COLO829 (cell line): ENCODE measurements at places on chromosomes 1 and 21.

- no peak for DNase-seq
These were observed 55.7 kb downstream of the WNT9A start for GRCh38 chr1:227891955-227892488.

DNA sequence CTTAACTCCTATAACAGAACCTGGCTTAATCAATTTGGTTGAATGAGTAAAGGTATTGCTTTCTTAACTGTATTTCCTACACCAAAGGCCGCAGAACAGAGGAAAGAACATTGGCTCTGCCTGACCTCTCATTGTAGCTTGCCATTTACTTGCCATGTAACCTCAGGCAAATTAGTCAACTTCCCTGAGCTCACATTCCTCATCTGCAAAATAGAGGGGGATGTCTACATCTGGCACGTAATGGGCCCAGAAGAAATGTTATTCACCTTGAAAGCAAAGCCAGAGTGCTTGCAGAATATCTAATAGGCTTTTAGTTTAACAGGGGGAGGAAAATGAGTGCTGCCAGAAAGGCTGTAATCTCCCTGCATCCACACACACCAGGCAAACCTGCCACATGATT, 44.3 kb downstream of the LAMC2 start:
- DNase-seq, result no peak

GRCh38 chr1:117036018-117036461, 24.1 kb upstream of the TTF2 start:
- DNase-seq, result no peak

DNA sequence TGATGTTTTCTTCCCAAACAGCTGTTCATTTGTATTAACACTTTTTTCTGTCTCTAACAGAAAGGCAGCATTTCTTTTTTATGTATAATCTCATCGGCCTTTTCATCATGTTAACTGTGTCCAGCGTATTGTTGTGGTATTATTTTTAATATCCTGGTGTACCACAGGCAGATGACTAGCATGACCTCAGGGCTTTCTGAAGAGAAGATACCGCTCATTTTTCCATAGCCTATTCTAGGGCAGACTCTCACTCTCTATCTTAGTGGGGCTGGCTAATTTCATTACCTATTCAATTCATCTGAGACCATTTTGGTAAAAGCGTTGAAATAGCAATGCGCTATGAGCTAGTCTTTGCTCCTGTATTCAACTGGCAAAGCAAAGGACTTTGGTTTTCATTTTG, 209.9 kb downstream of the SDCCAG8 start:
- DNase-seq, result no peak

DNA sequence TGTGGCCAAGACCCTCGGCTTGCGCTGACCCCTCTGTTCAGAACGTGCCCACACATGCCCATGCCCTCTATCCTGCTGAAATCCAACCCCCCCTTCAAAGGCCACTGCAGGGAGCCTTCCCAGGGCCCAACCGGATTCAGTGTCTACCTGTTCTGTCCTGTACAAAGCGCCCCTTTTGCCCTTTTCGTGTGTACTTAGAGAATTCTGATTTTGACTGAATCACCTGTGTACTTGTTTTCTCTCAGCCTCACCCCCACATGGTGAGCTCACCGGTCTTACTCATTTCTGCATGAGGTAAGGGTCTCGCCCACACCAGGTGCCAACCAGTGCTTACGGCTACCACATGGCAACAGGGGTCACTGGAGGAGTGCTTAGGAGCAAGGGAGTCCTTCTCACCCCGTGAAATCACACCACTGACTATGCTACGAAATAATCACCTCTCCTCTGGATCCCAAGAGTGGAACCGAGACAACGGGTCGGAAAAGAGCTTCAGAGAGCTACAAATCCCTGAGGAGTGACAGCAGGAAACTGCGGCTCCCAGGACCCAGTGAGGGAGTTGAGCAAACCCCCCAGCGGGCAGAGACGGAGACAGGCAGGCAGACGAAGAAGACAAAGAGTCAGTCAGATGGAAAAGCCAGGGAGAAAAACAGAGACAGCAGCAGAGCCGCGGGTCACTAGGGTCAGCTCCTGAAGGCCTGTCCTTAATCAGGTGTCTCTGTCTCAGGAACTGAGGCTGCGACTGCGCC, 2.1 kb upstream of the S100A2 start:
- peak; percentile 89 for DNase-seq

- no peak for DNase-seq
These were observed 209.7 kb downstream of the SETD4 start for GRCh38 chr21:35850542-35851103.

GRCh38 chr1:5947071-5947821, 45.0 kb downstream of the NPHP4 start:
- no peak for DNase-seq

DNA sequence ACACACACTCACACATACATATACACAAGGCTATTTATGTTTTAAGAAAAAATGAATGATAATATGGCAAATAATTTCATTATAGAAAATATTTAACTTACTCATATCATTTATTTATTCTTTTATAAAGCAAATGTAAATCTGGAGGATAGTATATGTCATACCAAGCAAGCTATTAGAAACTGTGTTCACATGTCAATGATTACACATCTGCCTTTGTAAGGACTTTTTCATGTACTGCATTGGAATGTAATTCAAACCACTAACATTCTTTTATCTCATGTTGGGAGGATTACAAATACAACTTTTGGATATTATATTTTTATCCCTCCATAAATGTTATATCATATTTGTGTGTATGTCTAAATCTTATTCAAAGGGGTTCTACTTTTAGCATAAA, 1887.4 kb downstream of the NCAM2 start:
- DNase-seq, result no peak

GRCh38 chr1:199132006-199132405, 493.2 kb downstream of the PTPRC start:
- DNase-seq, result no peak

DNA sequence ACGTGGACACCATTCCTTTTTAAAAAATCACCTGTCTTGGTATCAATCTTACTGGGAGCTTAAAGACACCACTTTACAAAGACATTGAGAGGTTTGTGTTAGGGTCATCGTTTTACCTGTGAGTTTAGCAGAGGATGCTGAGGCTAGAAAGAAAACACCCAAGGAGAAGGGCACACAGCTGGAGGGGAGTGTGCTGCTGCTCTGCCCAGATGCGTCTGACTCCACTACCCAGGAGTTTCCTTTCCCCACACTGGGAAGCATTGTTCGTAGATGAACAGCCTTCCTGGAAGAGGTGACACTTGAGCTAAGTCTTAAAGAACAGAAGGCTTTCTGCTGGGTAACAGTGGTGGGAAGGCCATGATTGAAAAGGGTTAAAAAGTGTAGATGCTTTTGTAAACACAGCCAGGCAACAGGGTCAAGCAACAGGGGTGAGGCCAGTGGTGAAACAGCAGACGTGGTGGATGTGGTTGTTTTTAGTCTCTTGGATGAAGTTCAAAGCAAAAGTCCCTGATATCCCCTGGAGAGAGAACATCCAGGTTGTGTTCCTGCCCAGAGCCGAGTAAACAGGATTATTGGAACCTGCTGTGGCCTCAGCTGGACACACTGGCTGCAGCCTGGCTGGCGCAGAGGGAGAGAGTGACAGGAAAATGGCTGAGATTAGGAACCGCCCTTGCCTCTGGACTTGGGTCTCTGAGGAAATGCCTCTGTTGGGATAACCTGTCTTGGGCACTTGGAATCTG, 198.6 kb upstream of the JUN start:
- DNase-seq, result no peak

- peak; percentile 62 for DNase-seq
These were observed 21.2 kb upstream of the CENPF start for GRCh38 chr1:214581785-214582184.

DNA sequence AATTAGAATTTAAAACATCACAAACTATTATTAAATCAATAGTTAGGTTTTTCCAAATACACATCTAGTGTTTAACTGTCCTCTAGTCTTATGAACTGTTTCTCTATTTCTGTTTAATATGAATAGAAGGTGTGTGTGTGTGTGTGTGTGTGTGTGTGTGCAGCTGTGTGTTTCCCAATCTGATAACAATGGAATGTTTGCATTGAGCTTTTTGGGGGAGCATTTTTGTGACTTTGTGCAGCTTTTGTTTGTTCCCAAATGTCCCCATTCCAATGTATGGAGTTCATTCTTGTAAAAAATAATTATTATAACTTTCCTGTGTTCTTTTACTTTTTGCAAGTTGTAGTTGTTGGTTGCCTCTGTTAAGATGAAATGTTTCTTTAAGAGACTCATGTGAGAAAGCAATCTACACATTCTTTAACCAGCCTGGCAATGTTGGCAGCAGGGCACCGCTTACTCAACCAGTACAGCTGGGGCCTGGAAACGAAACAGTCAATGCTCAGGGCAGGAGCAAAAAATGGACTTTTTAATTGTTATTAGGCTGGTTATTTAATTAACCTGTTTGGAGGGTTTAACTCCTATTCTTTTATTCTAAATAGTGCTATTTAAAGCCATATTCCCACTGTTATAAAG, 354.3 kb downstream of the SRGAP2C start:
- no peak for DNase-seq

DNA sequence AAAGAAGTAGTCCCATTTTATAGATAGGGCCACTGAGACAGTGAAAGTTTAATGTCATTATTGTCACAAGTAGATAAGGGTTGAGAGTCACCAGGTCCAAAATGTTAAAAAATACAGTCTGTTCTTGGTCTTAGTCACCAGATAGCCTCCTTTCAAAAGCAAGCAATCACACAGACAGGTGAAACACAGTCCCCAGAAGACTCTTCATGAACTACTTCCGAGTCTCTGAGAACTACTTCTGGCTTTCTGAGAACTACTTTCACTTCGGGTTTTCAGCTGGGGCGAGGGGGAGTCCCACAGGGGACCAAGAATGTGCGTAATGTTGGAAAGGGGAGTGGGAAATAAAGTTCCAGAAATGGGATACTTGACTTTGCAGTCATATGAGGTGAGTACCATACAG, 143.2 kb downstream of the HHIPL2 start:
- no peak for DNase-seq

- DNase-seq, result peak; percentile 86
These were observed 746 bp upstream of the LAMC1 start for GRCh38 chr1:183022202-183023145.

DNA sequence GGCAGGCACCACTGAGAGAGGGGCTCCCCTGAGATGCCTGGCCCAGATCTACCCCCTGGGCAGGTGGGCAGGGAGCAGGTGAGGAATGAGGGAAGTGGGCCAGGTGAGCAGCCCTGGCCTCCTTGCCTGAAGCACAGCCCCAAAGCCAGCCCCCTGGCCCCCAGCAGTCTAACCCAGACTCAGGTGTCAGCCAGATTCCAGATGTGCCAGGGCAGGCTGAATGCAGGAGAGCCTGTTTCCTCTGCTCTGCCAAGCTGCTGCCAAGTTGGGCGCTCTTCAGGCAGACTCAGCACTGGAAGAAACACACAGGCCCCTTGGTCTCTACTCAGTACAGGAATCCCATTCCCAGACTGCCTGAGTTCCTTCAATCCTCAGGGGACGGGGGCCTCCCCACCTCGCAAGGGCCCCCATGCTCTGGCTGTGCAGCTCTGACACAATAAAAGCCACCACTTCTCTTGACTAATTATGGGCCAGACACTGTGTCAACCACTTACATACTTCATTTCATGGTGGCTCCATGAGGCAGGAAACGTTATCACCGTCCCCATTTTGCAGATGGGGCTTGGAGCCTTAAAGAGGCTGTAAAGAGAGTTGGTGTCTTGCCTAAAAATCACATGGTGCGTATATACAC, 20.4 kb downstream of the ARHGEF19 start:
- no peak for DNase-seq

DNA sequence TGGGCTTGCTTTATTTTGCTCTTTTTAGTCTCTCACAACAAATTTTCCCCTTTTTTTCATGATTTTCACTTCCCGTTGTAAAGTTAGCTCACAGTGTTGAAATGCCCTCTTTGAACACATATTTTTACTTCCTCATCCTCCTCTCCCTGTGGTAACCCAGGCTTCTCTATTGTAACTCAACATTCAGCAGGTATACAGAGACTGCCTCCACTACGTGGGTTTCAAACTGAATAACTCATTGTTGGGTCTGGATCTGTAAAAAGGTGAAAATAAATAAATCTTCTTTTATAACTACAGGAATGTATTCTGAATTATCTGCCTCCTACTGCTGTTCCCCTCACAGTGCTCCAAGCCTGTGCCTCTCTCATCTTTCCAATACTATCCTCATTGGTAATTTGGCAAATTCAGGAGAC, 166.4 kb downstream of the RUNX1 start:
- DNase-seq, result no peak

DNA sequence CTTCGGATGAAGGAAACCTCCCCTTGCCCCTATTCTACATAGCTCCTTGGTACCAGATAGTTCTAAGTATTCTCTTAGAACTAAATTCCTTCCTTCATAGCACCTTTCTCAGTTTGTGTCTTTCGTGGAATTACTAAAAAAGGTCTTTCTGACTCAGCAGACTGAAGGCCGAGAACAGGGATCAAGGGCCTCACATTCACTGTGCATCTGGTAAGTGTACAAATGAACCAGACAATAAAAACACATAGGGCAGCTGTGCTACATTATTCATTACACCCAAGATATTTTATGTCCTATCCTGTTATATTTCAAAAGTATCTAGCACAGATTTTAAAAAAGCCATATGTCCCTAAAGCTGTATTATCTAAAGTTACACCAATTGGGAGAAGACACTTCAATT, 62.9 kb upstream of the HP1BP3 start:
- DNase-seq, result no peak

DNA sequence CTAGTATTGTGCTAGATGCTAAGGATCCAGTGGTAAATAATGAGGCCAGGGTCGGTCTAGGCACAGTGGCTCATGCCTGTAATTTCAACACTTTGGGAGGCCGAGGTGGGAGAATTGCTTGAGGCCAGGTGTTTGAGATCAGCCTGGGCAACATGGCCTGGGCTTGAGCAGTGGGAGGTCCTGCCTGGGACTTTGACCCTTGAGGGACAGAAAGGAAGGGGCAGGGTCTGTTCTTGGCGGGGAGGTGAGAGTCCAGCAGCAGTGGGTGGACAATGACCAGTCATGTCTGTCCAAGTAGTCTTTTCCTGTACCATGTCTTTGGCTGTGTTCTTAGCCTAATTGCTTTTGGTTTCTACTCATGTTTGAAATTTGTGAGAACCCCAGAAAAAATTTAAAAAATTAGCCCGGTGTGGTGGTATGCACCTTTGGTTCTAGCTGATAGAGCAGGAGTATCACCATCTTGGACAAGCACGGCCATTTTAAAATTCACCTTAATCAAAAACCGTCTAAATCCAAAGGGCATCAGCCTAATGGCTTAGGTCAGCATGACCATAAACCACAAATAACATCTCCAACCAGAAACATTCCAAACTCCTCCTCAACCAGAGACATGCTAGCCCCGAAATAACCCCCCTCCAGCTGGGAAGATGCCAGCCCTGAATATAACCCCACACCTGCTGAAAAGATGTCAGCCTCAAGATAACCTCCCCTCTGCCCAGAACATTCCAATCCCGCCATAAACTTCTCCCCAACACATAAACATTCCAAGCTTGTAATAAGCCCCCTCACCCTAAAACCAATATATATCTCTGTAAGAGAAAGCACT, 6.8 kb upstream of the AK2 start:
- no peak for DNase-seq
